PC-9 (cell line): ENCODE measurements at places on chromosomes 1 and 21. TPM values are rescaled to one million over a fixed set of nuclear protein-coding genes. Genes with fewer than 3 reads are reported as not detected.

PATJ gene
- total RNA-seq, result 86.8 and 91.0 TPM in 2 replicates

CFAP141 gene
- not detected in 2 replicates for total RNA-seq

- H3K27ac ChIP-seq, result no peak overlapping the region
- H3K4me3 ChIP-seq, result no peak overlapping the region
- peaks cover 74% of the 10 kb centered on the region for H3K27me3 ChIP-seq
- peak; percentile 51 for DNase-seq
These were observed 36.2 kb downstream of the TP73 start for GRCh38 chr1:3688356-3689137.

DNA sequence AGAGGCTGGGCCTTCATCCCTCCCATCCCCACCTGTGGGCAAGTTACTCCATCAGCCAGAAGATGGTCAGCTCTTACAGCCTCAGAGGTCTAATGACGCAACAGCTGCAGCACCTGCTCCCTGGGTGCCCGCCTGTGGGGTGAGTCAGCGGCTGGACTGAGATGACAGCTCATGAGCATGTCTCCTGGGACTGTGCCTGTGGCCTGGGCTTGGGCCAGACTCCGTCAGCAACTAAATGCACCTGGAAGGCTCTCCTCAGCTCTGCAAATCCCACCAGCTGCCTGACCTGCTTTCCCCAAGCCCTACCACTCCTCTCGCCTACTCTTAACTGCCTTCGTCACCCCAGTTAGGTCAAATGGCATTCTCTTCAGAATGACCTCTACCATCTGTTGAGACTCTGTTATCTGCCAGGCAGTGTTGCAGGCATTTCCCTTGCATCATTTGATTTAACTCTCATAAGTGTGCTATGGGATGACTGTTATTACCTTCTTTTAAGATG lies 47.7 kb downstream of the ETS2 start:
- no peaks in the 10 kb centered on the region for H3K27me3 ChIP-seq
- H3K36me3 ChIP-seq, result no peaks in the 10 kb centered on the region
- peak; percentile 87 for DNase-seq
- H3K4me1 ChIP-seq, result peaks cover 13% of the 10 kb centered on the region
- H3K4me3 ChIP-seq, result no peak overlapping the region

- no peaks in the 10 kb centered on the region for H3K27me3 ChIP-seq
- H3K4me1 ChIP-seq, result peaks cover 88% of the 10 kb centered on the region
- no peaks in the 10 kb centered on the region for H3K36me3 ChIP-seq
- H3K27ac ChIP-seq, result peak overlapping the region; percentile 77
- no peak overlapping the region for H3K4me3 ChIP-seq
These were observed 34.2 kb downstream of the RAP1GAP start for GRCh38 chr1:21634806-21635535.

DNA sequence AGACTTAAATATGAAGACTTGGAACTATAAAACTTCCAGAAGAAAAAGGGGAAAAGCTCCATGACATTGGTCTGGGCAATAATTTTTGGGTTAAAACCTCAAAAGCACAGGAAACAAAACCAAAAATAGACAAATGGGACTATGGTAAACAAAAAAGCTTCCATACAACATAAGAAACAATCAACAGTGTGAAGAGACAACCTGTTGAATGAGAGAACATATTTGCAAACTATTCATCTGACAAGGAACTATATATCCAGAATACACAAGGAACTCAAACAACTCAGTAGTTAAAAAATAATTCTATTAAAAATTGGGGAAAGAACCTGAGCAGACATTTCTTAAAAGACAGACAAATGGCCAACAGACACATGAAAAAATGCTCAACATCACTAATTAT lies 192.7 kb upstream of the ZNHIT6 start:
- H3K4me3 ChIP-seq, result no peak overlapping the region
- no peaks in the 10 kb centered on the region for H3K27me3 ChIP-seq
- no peak for DNase-seq
- H3K36me3 ChIP-seq, result no peaks in the 10 kb centered on the region
- no peak overlapping the region for H3K27ac ChIP-seq
- H3K4me1 ChIP-seq, result no peaks in the 10 kb centered on the region

DNA sequence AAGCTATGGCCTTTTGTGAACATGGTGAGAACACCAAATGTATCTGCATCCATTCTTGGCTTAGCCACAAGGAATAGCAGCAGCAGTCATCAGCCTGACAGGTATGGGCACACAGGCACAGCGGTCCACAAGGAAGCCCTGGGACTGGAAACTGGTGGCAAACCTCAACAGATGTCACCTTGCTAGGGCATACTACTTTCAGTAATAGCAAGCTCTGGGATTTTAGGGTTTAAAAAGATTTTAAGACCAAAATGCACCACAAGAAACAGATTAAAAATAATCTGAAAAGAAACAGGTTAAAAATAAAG lies 9.7 kb upstream of the CADM3 start:
- H3K27ac ChIP-seq, result no peak overlapping the region
- no peaks in the 10 kb centered on the region for H3K4me1 ChIP-seq
- H3K4me3 ChIP-seq, result no peak overlapping the region
- H3K36me3 ChIP-seq, result no peaks in the 10 kb centered on the region
